ENCODE measurements at places on chromosomes 16 and 17.

GRCh38 chr17:53516636-53517035, 306.1 kb upstream of the KIF2B start:
- DNase-seq: no peak

DNA sequence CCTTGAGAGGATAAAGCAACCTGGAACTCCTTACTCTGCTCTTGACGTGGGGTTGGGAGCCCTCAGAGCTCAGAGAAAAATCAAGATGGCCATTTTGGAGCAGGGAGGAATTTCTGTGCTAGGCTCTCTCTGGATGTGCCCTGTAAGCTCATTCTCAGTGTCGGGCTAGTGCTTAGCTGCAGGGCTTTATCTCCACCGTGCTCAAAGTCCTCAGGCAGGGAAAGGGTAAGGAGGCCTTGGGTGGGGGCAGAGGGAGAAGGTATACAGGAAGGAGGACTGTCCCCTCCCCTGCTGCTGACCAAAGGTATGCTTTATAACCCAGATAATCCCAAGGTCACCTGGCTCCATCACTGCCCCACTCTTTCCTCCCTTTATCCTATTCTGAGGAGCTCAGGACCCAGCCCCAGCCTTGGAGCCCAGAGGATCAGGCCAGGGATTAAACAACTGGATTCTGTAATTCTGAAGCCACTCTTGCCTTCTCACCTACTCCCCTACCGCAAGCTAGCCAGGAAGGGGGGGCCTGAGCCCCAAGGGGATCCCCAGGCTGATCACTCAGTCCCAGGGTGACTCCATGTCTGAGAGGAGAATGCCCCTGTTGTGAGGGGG, 1.1 kb downstream of the DHRS11 start:
- no peak for DNase-seq

DNA sequence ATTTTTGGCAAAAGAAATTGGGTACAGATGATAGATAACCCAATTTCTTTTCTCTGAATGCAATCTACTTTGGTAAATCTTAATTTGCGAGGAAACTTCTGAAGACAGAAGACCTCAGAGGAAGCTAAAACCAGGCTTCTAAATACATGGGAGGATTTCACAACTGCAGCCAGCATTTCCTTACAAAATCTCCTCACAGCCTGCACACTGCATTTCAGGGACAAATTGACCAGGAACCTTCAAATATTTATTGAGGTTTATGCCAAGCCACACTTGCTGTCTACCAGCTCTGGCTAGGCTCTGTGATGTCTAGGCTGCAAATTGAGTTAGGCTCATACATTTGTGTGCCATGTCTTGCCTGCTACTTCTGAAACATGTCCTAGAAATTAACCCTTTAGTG, 167.3 kb upstream of the CDH5 start:
- DNase-seq: no peak

DNA sequence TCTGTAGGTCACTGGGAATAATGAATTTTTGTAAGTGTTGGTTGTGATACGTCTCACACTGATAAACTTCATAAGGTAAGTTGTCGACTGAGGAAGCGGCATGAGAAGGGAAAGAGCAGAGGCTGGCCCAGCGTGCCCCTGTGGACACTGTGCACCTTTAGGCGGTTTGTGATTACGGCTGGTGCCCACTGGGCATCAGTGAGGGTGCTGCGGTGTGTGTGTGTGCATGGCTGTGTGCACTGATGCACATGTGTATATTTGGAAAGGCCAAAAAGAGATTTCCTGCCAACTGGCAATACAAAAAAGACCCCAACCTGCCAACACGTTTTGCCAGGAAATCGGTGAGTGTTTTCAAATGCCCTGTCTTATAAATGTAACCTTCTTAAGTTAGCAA, 11.9 kb downstream of the IRF8 start:
- DNase-seq: no peak

Data from GM12865 (cell line).